ENCODE measurements at places on chromosomes 13 and 19.

DNA sequence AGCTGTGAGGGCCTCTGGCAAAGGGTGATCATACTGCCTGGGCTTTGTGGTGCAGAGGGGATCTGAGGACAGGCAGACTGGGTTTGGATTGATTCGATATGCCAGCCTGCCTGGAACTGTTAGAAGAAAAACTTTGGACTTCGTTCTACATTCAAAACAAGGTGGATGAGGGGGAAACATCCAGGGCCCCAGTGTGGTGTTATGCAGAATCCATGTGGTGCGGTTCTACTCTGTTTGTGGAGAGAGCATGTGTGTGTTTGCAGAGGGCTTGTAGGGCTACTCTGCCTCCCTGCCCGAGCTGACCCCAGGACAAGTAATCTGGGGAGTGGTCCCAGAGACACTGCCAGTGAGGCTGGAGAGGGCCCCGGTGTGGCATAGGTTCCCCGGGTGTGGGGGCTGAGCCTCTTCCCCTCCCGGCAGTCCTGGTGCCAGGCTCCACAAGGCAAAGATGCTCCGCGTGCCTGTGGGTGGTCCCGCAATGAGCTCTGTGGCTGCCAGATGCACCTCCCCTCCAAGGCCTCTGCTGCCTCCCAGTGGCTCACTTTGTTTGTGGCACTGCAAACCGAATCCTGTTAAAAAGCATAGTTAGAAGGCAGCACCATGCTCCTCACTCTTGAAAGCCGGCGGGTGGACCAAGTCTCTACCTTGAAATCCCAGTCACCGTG is 22.3 kb upstream of the TFDP1 start:
- no peak for DNase-seq

GRCh38 chr13:113539176-113539575 is 45.4 kb upstream of the TFDP1 start:
- no peak for DNase-seq

GRCh38 chr13:77678691-77679235 is 18.7 kb upstream of the SLAIN1 start:
- no peak for DNase-seq

DNA sequence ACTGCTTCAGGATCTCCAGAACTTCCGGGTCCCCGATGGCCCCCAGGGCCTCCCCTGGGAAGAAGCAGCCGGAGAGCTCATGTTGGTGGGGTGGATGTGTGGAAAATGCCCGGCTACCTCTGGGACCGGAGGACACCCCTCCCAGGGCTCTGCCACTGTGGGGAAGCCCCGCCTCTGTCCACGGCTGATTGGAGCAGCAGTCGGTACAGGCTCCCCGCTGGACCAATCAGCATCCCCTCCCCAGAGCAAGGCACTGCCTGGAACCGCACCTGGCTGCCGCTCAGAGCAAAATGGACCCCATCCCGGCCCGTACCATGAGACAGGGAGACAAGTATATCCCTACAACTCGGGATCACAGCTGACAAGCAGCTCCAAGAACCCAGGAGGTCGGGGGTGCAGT is 6.4 kb downstream of the DOHH start:
- DNase-seq: peak; percentile 96

DNA sequence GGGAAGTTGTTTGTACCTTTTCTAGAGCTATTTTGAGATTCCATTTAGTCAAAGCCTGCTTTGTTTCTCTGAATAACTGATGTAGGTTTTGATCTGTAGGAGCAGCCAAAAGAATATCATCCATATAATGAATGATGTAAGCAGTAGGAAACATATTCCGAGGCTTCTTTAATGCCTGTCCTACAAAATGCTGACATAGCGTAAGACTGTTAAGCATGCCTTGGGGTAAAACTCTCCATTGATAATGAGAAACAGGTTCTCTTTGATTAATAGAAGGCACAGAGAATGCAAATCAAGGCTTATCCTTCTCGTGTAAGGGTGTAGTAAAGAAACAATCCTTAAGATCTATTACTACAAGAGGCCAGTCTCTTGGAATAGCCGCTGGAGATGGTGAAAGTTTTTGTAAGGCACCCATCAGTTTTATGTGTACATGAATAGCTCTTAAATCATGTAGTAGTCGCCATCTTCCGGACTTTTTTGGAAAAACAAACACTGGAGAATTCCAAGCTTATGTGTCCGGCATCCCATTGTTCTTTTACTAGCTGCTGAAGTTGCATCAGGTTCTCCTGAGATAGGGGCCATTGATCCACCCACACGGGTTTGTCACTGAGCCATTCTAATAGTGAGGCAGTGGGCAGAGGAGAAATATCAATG is 13.5 kb downstream of the FPR3 start:
- no peak for DNase-seq

- DNase-seq: no peak
Measured at GRCh38 chr19:32611161-32611560, 30.2 kb downstream of the PDCD5 start.

GRCh38 chr13:57897225-57897624 is 265.7 kb downstream of the PCDH17 start:
- DNase-seq: no peak

DNA sequence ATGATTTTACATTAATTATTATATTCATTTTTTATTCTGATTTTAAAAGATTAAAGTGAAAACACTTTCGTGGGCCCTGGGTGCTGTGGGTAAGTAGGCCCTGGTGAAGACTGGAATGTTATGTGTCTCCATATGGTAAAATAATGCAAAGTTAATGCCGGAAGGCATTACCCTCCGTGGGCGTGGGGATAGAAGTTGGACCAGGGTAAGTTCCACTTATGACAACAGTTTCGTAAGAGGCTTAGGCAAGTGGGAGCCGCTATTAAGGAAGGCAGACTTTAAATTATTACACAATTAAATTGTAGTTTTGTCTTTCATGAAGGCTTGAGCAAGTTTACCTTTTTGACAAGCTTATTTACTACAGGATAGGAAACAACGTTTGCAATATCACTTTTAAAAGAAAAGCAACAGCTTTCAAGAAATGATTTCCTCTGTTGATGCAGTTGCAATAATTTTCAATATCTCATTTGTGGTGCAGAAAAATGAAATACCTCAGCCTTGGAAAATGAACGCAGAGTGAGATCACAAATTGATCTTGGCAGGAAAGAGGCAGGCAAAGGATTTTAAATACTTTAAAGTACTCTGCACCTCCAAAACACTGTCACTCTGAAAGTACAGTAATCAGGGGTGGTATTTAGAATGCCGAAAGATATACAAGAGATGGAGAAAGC is 310.6 kb downstream of the DCT start:
- DNase-seq: no peak

- no peak for DNase-seq
Measured at GRCh38 chr13:67227131-67227983, 2.8 kb downstream of the PCDH9 start.

- no peak for DNase-seq
Measured at GRCh38 chr13:98685146-98685545, 67.3 kb downstream of the SLC15A1 start.

GRCh38 chr13:32445461-32445860 is 17.5 kb upstream of the N4BP2L1 start:
- no peak for DNase-seq

DNA sequence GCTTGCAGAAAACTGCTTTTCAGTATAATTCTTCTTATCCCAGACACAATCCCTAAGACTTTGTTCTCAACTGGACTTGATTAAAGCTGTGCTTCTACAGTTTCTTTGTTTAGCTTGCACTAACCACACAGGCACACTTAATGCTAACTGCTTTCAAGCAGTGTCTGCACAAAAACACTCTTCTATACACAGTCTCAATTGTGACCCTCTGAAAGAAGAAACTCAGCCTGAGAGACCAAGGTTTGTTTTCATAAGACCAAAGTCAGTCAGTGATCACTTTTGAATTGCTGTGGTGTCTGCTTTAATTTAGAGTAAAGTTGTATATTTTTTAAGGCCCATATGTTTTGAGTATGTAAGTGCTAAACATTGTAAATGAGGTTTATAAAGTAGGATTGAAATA is 431.2 kb downstream of the KCTD12 start:
- DNase-seq: no peak

GRCh38 chr19:5489551-5489950 is 34.3 kb downstream of the ZNRF4 start:
- no peak for DNase-seq

DNA sequence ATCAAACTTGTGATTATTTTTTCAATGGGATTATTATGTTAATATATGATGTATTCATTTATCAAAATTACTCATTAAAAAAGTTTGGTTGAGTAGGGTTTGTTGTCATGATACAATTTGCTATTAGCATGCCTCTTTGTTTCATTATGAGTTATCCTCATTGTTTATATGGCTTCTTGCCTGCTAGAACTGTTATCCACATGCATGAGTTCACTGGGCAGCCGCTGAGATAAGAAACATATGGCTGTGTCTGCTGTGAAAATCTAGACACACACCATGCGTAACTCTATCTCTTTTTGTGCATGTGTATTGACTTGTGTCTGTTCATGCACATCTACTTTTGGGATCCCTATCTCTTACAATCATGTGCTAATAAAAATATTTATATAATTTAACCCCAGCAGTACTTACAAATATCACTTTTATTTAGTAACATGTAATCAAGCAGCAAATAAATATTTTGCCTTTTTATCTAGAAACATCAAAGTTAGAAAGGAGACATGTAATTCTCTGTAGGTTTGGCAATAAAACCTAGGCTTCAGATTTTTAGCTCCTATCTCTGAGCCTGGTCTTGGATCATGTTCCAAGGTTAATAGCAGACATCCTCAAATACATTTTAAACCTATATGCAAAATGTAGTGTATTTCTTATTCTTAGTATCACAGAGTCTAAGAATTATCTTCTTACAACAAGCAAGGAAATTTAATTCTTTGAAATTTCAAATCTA is 11.2 kb upstream of the KLF12 start:
- DNase-seq: no peak

- no peak for DNase-seq
Measured at GRCh38 chr13:50420718-50421472, 405.7 kb downstream of the KCNRG start.

- no peak for DNase-seq
Measured at GRCh38 chr13:26711211-26711610, 49.4 kb downstream of the GPR12 start.

GRCh38 chr19:49128545-49129237 is 9.3 kb downstream of the PPFIA3 start:
- DNase-seq: no peak

- no peak for DNase-seq
Measured at GRCh38 chr13:42409075-42409474, 137.1 kb downstream of the AKAP11 start.

DNA sequence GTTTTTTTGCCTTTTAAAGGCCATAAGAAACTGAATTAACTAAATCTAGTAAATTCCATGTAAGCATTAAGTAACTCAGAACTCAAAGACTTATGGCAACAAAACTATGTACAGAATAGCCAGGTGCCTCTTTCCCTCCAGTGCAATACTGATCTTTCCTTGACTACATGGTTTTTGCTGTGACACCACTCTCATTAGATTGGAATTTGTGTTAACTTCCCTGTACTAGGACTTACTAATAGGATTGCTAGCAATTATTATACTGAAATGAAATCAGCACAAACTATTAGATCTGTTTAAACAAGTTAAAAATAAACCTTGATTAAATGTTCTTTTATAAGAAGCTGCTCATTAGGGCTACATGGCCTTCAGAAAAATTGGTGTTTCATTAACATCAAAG is 96.3 kb downstream of the DACH1 start:
- DNase-seq: no peak

DNA sequence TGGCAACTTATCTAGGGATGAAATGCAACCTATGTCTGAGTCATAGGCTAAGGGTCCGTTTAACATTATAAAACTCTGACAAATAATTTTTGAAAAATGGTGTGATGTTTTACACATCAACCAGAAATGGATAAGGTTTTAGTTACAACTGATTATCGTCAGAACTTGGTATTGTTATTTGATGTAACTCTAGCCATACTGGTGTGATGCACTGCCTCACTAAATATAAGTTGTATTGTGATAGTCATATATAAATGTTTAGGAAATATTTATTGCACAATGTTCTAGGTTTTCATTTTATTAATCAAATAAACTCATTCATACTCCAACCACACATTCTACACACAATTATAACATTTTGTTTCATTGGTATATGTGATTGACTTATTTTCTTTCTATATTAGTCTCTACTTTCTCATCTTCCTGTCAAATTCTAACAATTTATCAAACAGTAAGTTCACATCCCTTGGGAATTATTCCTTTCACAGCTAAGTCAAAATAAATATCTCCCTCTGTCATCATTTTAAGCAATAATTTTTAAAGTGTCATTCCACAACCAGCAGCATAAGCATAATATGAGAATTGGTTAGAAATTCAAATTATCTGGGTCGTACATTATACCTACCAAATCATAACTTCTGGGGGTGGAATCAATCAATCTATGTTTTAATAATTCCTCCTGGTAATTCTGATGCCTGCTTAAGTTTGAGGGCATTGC is 873.9 kb downstream of the SLITRK1 start:
- DNase-seq: no peak

- no peak for DNase-seq
Measured at GRCh38 chr13:35179494-35179893, 237.4 kb downstream of the NBEA start.

DNA sequence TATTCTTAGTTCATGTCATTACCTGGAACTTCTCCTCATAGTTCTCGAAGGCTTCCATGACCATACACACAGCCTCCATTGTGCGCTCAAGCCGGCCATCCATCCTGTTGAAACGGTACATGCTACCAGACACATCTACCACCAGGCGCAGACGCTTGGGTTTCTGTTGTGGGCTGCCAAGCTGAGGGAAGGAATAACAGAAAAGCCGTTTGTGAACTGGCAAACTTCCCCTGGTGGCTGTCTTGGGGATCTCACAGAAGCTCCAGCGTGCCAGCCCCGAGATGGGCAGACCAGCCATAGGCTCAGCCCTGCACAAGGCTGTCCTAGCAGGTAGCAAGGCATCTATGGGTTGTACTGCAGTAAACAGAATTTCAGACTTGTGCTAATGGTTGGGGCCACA is 130.1 kb downstream of the RGCC start:
- DNase-seq: no peak

DNA sequence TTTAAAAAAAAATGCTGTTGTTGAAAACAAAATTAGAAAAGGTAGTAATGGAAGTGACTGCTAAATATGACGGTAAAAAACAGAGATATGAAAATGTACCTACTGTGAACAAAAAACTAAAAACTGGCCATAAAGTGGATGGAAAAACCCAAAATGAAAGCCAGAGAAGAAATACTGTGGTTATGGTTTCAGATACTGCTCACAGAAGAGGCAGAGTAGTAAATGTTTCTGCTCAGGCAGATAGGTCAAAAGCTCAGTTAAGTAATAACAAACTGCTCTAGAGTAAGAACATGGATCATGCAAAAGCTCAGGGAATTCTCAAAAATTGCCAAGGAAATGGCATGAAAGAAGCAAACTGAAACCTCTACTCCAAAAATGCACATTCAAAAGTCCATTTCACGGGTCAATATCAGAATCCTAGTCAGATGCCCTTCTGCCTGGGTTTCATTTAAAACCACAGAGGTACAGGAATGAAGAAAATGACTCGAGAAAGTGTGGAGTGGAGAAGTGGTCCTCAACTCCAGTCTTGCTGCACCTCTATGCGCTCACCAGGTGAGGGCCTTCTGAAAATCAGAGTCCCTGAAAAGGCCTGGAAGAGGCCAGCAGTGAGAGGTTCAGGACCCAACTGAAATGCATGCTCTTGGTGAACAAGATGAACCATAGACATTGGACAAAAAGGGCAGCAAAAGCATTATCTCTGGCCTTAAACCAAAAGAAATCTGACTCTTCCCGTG is 315.0 kb upstream of the SPRY2 start:
- no peak for DNase-seq

- DNase-seq: no peak
Measured at GRCh38 chr19:10228920-10229319, 2.2 kb downstream of the S1PR2 start.
